HFFc6 (cell line): ENCODE measurements at places on chromosomes 2 and 18.
A peak's percentile ranks its signal among the peaks of the same experiment; 100 is the strongest.

- no peaks in the 10 kb centered on the region for H3K4me1 ChIP-seq
- H3K36me3 ChIP-seq, result no peaks in the 10 kb centered on the region
- no peak overlapping the region for H3K27ac ChIP-seq
- no peak overlapping the region for H3K4me3 ChIP-seq
Observed at GRCh38 chr18:60146220-60146960, 226.2 kb downstream of the MC4R start.

DNA sequence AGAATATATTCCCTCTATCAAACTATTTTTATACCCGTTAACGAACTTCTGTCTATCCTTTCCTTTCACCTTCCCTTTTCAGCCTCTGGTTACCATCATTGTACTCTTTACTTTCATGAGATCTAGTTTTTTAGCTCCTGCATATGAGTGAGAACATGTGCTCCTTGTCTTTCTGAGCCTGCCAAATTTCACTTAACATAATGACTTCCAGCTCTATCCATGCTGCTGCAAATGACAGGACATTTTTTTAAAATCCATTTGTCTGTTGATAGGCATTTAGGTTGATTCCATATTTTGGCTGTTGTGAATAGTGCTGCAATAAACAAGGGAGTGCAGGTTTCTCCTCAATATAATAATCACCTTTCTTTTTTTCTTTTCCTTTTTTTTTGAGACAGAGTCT, 8.2 kb upstream of the CCDC195 start:
- H3K4me1 ChIP-seq, result peaks cover 25% of the 10 kb centered on the region
- no peaks in the 10 kb centered on the region for H3K36me3 ChIP-seq
- DNase-seq, result no peak
- no peak overlapping the region for H3K27ac ChIP-seq
- H3K4me3 ChIP-seq, result no peak overlapping the region

- no peak overlapping the region for H3K4me3 ChIP-seq
- H3K27ac ChIP-seq, result no peak overlapping the region
- H3K27me3 ChIP-seq, result no peaks in the 10 kb centered on the region; the same call in none of the 2 replicates
- H3K4me1 ChIP-seq, result peaks cover 16% of the 10 kb centered on the region
Observed at GRCh38 chr2:133740500-133740899, 172.2 kb upstream of the NCKAP5 start.

- no peaks in the 10 kb centered on the region for H3K4me1 ChIP-seq
- no peak overlapping the region for H3K27ac ChIP-seq
- no peak for DNase-seq
- peaks cover 2% of the 10 kb centered on the region; the same call in 1 of the 2 replicates for H3K27me3 ChIP-seq
- H3K4me3 ChIP-seq, result no peak overlapping the region; the same call in 1 of the 2 replicates
Observed at GRCh38 chr2:3302751-3303582, 74.7 kb downstream of the EIPR1 start.

DNA sequence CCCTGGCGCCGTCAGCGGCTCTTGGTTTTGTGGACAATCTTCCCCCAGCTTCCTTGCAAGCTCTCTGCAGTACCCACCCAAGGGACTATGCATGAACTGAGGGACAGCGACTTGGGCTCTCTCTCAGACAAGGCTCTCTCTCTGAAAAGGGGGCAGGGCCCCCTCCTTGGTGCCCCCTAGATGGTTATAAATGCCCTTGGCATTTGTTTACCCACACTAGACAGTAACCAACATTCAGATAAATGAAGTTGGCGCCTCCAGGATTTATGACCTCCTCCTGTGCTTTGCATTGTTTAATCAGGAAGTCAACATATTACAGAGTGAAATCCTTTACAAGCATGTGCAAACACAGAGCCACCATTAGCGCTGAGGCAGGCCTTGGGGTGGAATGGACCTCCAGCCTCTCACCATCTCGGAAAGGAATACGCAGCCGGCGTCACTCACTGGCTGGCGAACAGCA, 547.4 kb upstream of the ID2 start:
- no peaks in the 10 kb centered on the region for H3K36me3 ChIP-seq
- no peak for DNase-seq
- peaks cover 2% of the 10 kb centered on the region for H3K27me3 ChIP-seq

DNA sequence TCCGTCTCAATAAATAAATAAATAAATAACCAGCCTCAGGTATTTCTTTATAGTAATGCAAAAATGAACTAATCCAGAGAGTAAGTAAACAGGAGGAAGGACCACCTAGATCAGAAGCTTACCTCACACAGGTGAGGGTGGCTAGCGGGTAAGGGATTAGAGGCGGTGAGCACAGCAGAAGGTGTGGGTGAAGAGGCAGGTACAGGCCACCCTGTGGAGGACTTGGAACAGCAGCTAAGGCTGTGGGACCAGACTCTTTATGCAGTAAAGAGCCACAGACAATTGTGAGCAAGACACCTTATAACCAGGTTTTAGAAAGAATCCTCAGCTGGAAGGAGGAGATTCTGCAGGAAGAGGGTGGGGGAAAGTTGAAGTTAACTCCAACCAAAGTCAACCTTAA, 34.2 kb upstream of the TTR start:
- H3K4me1 ChIP-seq, result no peaks in the 10 kb centered on the region
- no peak for DNase-seq
- no peak overlapping the region for H3K27ac ChIP-seq
- no peak overlapping the region for H3K4me3 ChIP-seq
- no peaks in the 10 kb centered on the region for H3K36me3 ChIP-seq

DNA sequence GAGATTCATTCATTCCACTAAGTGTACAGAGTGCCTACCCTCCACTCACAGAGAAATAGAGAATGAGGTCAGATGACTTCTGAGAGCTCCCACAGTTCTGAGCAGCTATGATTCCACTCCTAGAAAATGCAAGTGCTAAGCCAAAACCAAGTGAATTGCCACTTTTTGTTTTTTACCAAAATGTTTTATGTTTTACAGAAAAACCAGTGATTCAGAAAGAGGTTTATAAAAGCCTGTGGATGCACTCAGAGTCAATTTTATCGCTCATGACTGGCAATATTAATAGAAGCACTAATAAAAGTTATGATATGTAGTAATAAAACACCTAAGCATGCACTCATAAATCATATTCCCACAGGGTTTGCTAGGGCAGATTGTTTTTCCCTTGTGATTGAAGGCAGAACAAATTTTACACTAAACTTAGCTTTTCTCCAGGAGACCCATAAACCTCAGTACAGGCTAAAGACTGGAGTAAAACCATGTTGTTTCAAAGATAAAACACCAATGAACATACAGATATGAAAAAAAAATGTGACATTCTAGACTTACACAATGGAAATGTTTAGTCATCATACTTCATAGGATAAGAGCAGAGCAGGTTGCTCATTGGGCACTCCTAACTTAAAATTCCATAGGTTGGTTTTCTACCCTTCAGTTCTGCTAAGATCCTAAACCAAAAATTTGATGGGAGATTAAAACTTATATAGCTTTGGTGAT, 67.5 kb downstream of the PDK1 start:
- H3K4me3 ChIP-seq, result no peak overlapping the region
- H3K27ac ChIP-seq, result peak overlapping the region; percentile 86
- H3K27me3 ChIP-seq, result no peaks in the 10 kb centered on the region
- peak; percentile 75 for DNase-seq
- peaks cover 31% of the 10 kb centered on the region for H3K4me1 ChIP-seq

- H3K27ac ChIP-seq, result peak overlapping the region; percentile 90
- DNase-seq, result peak; percentile 71
- H3K36me3 ChIP-seq, result peaks cover 28% of the 10 kb centered on the region
- peaks cover 56% of the 10 kb centered on the region for H3K4me1 ChIP-seq
Observed at GRCh38 chr2:189267925-189268579, 88.5 kb upstream of the COL5A2 start.

DNA sequence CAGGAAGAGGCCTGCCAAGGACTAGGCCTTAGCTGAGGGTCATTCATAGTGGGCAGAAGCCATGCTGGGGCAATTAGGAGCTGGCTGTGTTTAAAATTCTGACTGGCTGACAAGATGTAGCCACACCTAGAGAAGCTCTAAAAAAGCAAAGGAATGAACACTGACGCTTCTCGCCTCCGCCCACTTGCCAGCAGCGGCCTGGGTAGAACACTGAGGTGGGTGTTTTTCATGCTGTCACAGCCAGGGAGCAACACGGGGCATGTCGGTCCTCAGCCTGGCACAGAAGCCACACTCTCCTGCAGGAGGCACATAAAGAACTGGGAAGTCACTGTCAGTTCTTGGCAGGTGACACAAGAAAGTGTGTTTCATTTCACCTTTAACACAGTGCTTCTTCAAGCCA, 10.4 kb downstream of the CHST10 start:
- no peaks in the 10 kb centered on the region; the same call in 1 of the 2 replicates for H3K27me3 ChIP-seq
- H3K4me1 ChIP-seq, result no peaks in the 10 kb centered on the region
- H3K36me3 ChIP-seq, result no peaks in the 10 kb centered on the region
- DNase-seq, result no peak

- H3K27me3 ChIP-seq, result no peaks in the 10 kb centered on the region
- peak overlapping the region; percentile 43; the same call in 1 of the 2 replicates for H3K27ac ChIP-seq
- peaks cover 22% of the 10 kb centered on the region for H3K4me1 ChIP-seq
- H3K36me3 ChIP-seq, result no peaks in the 10 kb centered on the region
- H3K4me3 ChIP-seq, result no peak overlapping the region
Observed at GRCh38 chr2:186542002-186542401, 47.9 kb upstream of the ITGAV start.

GRCh38 chr2:215609089-215610032, 173.5 kb upstream of the FN1 start:
- H3K4me3 ChIP-seq, result peak overlapping the region; percentile 29
- H3K27me3 ChIP-seq, result no peaks in the 10 kb centered on the region
- H3K27ac ChIP-seq, result peak overlapping the region; percentile 65

DNA sequence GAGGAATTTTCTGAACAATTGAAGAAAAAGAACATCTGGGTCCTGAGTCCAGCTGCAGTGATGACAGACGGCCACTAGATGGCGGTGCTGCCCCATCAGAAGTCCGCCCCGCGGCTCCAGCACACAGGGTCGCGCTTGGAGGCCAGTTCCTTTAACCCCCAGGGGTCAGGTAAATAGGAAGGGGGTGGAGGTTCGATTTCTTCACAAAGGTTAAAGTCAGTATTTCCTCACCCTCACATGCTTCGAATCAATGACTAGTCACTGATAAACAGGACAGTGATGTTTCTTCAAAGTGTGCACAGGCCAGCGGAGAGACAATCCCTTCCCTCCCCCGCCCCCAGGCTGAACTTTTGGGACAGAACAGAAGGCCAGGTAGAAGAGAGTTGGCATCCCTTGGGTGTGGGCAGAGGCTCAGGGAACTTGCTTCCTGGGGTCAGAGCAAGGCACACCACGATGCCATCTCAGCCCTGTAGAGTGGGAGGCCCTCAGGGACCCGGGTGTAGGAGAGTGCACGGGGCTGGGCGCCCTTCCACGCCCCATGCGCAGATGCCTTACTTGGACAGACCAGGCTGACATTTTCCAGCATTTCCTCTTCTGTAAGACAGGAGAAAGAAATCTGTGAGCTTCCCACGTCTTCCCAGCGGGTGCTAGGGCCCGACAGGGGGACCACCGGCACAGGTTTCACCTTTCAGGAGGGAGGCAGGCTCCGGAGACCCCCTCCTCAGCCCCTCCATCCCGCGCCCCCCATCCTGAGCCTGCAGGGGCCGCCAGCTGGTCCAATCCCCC, 722 bp downstream of the APOB start:
- no peaks in the 10 kb centered on the region for H3K27me3 ChIP-seq
- H3K36me3 ChIP-seq, result no peaks in the 10 kb centered on the region
- no peak for DNase-seq
- no peak overlapping the region for H3K27ac ChIP-seq

GRCh38 chr2:168992026-168992425, 39.1 kb downstream of the ABCB11 start:
- H3K4me3 ChIP-seq, result no peak overlapping the region
- no peaks in the 10 kb centered on the region for H3K27me3 ChIP-seq
- no peak for DNase-seq
- no peaks in the 10 kb centered on the region for H3K36me3 ChIP-seq
- H3K27ac ChIP-seq, result no peak overlapping the region

DNA sequence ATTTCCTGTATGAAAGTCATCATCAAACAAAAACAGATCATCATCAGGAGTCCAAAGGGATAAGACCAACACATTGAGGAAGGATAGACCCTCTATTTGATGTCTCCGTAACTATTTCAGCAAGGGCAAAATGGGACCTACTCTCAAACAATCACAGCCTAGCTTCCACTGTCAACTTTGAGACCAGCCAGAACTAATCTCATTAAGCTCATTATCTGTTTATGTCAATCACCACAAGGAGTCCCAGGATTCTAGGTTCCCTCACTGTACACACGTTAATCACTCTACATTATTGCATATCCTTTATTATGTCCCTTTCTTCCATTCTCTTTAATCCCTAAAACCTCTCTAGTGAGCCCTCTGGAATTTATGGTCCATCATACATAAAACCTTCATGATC, 370.3 kb upstream of the LINC00305 start:
- no peak overlapping the region for H3K27ac ChIP-seq
- H3K36me3 ChIP-seq, result no peaks in the 10 kb centered on the region
- no peaks in the 10 kb centered on the region for H3K4me1 ChIP-seq
- DNase-seq, result no peak

GRCh38 chr18:57856128-57856527, 53.0 kb upstream of the ATP8B1 start:
- no peak for DNase-seq
- no peaks in the 10 kb centered on the region for H3K36me3 ChIP-seq
- H3K27me3 ChIP-seq, result no peaks in the 10 kb centered on the region; the same call in 1 of the 2 replicates
- H3K4me1 ChIP-seq, result no peaks in the 10 kb centered on the region
- H3K4me3 ChIP-seq, result no peak overlapping the region

- peak; percentile 63 for DNase-seq
- 0 out of 2 replicates have a peak, but pooled peaks cover 2% of the 10 kb centered on the region for H3K27me3 ChIP-seq
- peaks cover 79% of the 10 kb centered on the region for H3K4me1 ChIP-seq
- peak overlapping the region; percentile 70 for H3K27ac ChIP-seq
- no peak overlapping the region for H3K4me3 ChIP-seq
Observed at GRCh38 chr18:61825386-61825785, 67.4 kb downstream of the RNF152 start.

DNA sequence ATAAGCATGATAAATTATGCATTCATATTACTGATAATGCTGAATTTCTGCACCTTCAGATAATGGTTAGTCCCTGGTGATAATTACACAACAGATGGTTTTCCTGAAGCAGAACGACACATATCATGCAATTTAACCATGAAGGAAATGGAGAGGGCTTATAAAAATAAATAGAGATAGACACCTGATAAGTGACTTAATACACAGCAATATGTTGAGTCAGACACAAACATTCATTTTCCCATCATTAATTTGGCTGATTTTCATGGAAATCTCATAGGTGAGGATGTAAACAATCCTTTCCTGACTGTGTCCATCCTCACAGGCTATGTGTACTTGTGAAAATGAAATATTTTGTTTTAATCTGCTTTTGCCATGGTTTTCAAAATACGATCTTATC, 36.9 kb upstream of the DSEL start:
- no peak for DNase-seq
- H3K4me3 ChIP-seq, result no peak overlapping the region
- H3K4me1 ChIP-seq, result 0 out of 2 replicates have a peak, but pooled peaks cover 6% of the 10 kb centered on the region
- H3K27ac ChIP-seq, result no peak overlapping the region
- no peaks in the 10 kb centered on the region for H3K36me3 ChIP-seq
- H3K27me3 ChIP-seq, result no peaks in the 10 kb centered on the region

DNA sequence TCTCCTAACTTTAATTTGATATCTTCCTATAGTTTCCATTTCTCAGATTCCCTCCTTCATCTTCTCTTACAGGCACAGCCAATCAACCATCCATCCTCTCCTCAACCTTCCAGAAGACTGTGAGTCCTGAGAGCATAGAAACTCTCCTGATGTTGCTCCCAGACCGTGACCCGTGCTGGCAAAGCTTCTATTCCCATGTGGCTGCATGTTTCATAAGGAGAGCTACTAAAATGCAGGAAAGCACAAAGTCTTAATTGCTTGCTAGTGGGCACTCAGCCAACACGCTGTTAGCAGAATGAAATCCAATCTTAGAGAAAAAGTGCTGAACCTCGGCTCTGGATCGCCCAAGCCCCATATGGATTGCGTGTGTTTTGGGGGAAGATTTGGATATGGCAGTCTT, 1244.7 kb upstream of the ZEB2 start:
- no peak overlapping the region for H3K4me3 ChIP-seq
- no peak for DNase-seq
- H3K4me1 ChIP-seq, result peaks cover 18% of the 10 kb centered on the region
- no peaks in the 10 kb centered on the region for H3K36me3 ChIP-seq
